CD4-positive, alpha-beta T cell treated with Interleukin-10 for 1 hour (primary cell): ENCODE measurements at places on chromosomes 5 and 9.

DNA sequence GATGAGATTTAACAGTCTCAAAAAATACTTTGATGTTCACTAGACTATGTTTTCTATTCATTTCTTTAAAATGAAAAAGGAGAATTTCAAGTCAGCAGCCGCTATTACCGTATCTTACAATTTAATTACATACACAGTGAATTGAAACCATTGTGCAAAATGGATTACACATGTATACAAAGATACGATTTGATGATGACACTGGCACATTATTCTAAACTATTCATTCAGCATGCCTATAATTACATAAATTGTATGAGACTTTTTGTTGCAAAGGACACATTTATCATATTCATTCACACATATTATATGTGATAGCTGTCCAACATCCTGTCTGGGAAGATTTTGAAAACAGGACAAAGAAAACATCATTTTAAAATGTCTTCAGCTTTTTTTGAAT is 118.3 kb upstream of the VCAN start:
- DNase-seq: no peak

- no peak for DNase-seq
Observed at GRCh38 chr9:99375481-99375880, 153.4 kb downstream of the SEC61B start.

DNA sequence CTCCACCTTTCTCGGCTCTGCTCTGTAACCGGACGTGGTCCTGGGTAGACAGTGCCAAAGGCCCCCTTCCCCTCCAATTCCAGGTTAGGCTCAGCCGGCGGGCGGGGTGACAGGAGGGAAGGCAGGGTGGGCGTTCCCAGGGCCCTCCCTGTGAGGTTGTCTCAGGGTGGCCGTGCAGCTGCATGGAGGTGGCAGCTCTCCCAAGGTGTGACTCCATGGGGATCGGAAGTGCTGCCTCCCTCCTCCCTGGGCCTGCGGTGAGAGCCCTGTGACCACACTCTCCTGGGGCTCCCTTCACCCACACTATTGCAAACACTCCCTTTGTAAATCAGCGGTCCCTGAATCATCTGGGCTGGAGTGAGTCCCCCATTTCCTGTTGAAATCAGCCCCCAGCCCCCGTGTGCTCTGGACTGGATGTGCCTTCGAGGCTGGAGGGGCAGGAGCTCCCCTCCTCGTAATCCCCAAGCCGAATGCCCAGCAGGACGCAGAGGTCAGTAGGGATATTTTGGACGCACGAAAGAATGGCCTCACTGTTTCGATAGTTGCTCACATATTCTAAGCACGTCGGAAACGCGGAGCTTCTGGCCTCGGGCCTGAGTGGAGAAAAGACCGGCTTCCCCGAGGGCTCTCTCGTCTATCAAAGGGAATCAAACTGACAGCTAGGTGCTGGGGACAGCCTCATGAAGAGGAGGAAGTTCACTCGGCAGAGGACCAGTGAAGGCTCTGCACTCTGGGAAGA is 107.6 kb upstream of the COL5A1 start:
- no peak for DNase-seq

DNA sequence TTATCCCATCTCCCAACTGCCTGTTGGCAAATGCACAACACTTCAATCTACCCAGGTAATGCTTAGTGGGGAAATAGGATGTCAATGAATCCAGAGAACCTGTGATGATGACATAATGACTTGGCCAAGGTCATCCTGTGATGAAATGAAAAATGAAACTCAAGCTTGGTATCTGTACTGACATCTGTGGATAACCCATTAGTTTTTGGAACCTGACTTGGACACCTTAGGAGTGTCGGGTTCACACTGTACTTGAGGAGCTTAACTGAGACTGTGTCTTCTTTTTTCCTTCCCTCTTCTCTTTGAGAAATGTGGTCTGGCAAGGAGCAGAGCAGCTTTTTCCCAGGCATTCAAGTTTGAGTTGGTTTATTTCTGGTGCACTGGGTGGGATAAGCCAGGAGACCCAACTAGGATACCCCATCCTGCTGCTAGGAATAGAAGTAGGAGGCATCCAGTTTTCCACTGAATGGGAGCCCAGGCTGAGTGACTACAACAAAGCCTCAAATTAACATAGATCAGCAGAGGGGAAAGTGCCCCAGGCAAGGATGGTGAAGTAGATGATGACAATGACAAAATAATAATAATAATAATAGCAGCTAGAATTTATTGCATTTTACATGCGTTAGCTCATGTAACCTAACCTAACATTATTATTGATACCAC is 72.1 kb downstream of the ADRB2 start:
- no peak for DNase-seq

DNA sequence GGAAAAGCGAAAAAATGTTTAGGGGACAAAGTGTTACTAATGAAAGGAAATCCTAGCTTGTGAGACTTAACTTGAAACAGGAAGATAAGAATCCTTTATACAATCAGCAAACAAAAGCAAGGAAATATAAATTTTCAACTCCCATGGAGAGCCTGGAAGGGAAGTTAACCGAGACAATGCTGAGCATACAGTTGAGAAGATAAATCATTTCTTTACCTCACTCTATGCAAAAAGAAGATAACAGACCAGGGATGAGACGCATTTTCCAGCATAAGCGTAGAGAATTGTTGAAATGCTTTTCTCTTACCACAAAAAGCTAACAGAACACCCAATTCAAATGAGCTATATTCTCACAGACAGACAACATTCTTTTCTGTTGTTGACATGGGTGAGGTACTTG is 309.6 kb downstream of the CWC27 start:
- DNase-seq: no peak

GRCh38 chr5:125455041-125455440 is 708.6 kb upstream of the ZNF608 start:
- DNase-seq: no peak

GRCh38 chr5:138895918-138896317 is 20.8 kb upstream of the LRRTM2 start:
- no peak for DNase-seq

DNA sequence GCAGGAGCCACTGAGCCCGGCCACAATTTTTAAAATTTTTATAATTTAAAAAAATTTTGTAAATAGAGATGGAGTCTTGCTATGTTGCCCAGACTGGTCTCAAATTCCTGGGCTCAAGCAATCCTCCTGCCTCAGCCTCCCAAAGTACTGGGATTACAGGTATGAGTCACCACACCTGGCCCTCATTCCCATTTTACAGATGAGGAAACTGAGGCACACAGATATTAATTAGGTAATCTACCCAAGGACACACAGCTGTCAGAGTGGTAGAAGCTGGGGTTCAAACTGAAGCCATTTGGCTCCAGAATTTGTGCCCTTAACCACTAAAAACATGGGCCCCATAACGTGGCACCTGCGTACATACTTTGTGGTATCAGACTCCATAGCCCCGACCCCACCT is 7.5 kb downstream of the TRUB2 start:
- DNase-seq: no peak

- no peak for DNase-seq
Observed at GRCh38 chr5:155406815-155407214, 393.3 kb downstream of the KIF4B start.

DNA sequence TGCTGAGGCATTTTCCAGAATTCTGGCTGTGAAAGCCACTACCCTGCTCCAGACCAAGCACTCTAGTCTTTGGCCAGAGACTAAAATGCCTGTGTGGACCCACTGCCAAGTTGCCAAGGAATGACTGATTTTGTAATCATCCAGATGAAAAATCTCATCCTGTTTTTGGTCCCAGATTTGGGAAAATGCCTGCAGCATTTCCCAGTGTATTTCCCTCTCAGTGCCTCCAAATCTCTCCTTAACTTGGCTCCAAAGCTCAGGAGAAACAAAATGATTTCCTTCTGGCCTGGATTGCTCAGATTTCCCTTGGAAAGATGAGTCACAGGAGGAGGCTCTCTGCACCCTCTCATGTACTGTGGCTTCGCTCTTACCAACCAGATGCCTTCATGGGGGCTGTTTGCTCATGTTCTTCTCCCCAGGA is 335.2 kb upstream of the TARS1 start:
- no peak for DNase-seq

DNA sequence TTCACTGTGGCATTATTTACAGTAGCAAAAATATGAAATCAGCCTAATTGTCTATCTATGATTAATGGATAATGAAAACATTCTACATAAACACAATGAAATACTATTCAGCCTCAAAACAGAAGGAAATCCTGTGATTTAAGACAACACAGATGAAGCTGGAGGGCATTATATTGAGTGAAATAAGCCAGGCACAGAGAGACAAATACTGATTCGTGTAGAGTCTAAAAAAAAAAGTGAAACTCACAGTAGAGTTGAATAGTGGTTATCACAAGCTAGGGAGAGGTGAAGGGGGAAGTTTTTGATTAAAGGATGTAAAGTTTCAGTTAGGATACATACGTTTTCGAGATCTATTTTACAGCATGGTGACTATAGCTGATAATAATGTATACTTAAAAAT is 122.2 kb downstream of the ADAMTS6 start:
- no peak for DNase-seq

DNA sequence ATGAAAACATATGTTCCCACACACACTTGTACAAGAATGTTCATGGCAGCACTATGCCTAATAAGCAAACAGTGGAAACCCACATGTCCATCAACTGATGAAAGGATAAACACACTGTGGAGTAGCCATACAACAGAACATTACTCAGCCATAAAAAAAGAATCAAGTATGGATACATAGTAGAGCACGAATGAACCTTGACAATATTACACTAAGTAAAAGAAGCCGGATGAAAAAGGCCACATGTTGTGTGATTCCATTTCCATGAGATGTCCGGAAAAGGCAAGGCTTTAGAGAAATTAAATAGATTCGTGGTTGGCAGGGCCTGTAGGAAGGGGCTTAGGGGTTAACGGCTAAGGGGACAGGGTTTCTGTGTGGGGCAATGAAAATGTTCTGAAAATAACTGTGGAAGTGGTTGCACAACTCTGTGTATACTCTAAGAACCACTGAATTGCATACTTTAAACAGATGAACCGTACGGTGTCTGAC is 51.4 kb downstream of the COL23A1 start:
- DNase-seq: no peak
